NB4 (cell line): ENCODE measurements at places on chromosomes 12 and 14.

- peak; percentile 89 for DNase-seq
Measured at GRCh38 chr12:16347391-16348298, at the start of gene MGST1. TSS of gene MGST1 (plus strand) at chr12:16347645. CDS start at chr12:16354253, 6,608 bp downstream.

DNA sequence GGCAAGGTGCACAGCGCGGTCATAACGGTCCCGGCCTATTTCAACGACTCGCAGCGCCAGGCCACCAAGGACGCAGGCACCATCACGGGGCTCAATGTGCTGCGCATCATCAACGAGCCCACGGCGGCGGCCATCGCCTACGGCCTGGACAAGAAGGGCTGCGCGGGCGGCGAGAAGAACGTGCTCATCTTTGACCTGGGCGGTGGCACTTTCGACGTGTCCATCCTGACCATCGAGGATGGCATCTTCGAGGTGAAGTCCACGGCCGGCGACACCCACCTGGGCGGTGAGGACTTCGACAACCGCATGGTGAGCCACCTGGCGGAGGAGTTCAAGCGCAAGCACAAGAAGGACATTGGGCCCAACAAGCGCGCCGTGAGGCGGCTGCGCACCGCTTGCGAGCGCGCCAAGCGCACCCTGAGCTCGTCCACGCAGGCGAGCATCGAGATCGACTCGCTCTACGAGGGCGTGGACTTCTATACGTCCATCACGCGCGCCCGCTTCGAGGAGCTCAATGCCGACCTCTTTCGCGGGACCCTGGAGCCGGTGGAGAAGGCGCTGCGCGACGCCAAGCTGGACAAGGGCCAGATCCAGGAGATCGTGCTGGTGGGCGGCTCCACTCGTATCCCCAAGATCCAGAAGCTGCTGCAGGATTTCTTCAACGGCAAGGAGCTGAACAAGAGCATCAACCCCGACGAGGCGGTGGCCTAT, 875 bp downstream of the HSPA2 start:
- DNase-seq, result no peak

- no peak for DNase-seq
Measured at GRCh38 chr12:55698241-55698955, 9.3 kb downstream of the ITGA7 start.

GRCh38 chr14:88137327-88137726, 132.4 kb downstream of the GPR65 start:
- no peak for DNase-seq

DNA sequence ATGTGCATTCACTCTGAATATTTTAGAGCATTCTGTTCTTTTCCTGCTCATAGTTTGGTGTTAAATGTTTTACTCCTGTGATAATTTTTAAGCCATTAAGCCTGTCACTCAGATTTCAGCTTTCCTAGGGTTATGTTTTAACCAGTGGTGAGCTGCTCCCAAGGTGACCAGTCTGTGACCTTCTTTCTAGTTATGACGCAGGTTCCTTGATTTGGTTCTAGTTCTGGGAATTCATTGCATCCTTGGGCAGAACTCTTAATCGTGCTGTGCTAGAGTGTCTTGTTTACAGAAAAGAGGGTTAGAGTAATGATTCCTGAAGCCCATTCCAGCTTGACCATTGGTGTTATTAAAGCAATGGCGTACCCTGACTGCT, 2.2 kb downstream of the GABARAPL1 start:
- DNase-seq, result no peak

- DNase-seq, result no peak
Measured at GRCh38 chr12:81957631-81958030, 198.5 kb upstream of the PPFIA2 start.

GRCh38 chr14:58414845-58415244, 12.5 kb downstream of the TIMM9 start:
- no peak for DNase-seq

DNA sequence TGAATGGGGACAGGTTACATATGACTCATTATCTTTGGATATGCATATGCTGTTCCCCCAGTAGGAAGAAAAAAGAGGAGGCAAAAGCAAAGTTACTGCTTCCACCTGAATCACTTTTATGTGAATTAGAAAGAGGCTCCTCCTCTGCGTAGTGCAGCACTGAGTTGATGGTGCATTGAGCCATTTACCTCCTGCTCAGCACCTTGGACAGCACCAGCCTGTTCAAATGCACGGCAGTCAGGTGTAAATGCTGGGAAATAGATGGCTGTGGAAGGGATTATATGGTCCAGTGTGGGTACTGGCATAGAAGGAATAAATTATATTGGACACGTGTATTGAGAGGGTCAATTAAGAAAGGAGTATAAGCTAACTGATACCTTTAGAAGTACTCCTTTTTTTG, 541.9 kb upstream of the SEL1L start:
- peak; percentile 44 for DNase-seq

GRCh38 chr12:26197832-26198231, 2.5 kb downstream of the SSPN start:
- DNase-seq, result no peak

DNA sequence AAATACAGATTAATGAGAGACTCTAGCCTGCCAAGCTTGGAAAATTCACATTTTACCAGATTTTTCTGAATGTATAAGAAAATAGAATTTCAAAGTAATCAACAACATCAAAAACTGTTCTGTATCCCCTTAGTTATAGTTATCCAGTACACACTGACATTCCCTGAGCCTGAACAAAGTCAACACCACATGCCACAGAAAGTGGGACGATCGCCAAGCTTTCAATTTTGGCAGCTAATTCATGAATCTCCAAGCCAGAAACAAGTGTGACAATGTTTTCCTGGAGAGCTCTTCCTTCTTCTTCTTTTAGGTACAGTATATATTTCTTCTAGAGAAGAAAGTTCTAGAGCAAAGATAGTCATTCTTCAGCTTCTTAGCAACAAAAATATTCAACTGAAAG, 290.2 kb downstream of the PRKD1 start:
- DNase-seq, result no peak

- peak; percentile 30 for DNase-seq
Measured at GRCh38 chr14:74614508-74615495, 2.8 kb upstream of the LTBP2 start.

DNA sequence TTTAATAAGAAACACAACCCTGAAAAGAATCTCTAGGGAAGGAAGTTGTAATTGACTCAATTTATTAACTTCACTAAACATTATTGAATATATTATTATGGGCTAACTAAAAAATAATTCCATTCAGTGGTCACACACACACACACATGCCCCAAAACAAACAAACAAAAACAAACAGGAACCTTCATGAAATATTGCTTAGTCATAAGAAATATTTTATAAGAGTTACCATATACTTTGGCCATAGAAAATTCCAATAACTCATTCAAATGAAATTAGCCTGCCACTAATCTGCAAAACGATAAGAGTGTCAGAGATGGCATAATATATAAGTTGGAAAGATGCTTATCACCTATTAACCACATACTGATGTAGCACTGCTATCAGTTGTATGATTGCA, 268.4 kb upstream of the AMIGO2 start:
- no peak for DNase-seq

- no peak for DNase-seq
Measured at GRCh38 chr12:22313963-22314330, 20.6 kb downstream of the ST8SIA1 start.

DNA sequence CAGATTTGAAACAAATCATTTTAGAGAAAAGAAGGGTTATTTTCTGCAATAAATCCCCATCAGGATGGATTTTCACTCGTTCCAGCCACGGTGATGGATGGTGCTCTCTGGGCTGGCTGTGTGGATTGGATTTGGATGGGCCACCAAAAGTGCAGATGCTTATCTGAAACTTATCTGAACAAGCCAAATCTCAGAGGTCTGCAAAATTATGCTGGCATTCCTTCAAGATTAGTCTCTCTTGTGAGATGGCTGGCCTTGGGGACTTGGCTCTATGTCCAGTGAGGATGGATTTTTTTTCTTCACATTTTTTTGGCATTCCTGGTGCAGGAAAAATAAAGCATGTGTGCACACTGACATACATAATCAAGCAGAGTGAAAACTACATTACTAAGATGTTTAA, 341.9 kb downstream of the GXYLT1 start:
- no peak for DNase-seq

GRCh38 chr14:71713016-71713415, 219.2 kb upstream of the RGS6 start:
- DNase-seq, result no peak

GRCh38 chr14:103871596-103872480, 24.5 kb upstream of the PPP1R13B start:
- DNase-seq, result no peak

DNA sequence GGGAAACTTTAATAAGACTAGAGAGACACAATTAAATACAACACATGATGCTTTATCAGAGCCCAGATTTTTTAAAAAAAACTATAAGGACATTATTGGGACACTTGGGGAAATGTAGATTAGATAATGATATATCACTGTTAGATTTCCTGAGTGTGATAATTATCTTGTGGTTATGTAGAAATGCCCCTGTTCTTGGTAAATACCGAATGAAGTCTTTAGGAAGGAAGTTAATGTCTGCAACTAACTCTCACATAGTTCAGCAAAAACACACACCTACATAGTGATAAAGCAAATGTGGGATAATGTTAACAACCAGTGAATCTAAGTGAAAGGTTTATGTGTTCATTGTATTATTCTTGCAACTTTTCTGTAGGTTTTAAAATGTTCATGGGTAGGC, 14.6 kb upstream of the CACNB3 start:
- DNase-seq, result no peak

DNA sequence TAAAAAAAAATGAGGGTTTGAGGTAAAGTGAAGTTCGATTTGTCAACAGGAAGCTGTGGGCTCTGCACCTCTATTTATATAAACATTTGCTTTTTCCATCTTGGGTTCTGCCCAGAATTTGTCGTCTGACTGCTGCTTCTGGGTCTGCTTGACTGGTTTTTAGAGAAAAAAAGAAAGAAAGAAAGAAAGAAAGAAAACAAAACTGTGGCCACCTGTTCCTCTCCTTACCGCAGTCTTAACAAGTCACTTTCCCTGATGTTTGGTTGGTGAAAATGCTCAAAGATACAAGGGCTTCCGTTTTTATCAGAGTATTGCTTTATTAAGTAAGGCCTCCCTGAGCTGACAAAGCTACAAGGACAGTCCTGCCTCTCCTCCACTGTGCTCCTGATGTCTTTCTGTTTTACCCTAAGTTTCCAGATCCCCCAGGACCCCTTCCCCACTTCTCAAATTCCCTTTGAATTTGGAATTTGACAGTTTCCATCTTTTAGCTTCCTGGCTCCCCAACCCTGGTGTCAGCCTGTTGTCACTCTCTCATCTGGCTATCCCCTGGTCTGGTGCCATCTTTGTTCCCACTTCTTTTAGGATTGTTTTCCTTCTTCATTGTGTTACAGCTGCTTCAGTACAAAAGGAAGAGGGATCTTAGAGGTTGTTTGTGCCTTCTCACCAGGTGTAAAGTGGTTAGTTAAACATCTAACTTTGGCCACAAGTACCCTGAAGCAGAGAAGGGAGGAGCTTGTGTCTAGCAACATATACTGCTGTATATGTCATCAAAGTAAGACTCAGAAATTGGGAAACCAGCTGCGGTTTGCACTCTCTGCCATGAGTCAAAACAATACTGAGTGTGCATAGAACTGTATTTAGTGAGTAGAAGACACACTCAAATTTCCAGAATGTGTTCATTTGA, 18.0 kb downstream of the MFAP5 start:
- peak; percentile 44 for DNase-seq

GRCh38 chr14:51978681-51979085, 10.7 kb upstream of the RTRAF start:
- DNase-seq, result no peak

- no peak for DNase-seq
Measured at GRCh38 chr12:4908684-4909409, 858 bp upstream of the KCNA1 start.

- DNase-seq, result no peak
Measured at GRCh38 chr12:15001733-15002382, 29.0 kb downstream of the PDE6H start.

GRCh38 chr14:42141328-42141727, 534.7 kb downstream of the LRFN5 start:
- no peak for DNase-seq

DNA sequence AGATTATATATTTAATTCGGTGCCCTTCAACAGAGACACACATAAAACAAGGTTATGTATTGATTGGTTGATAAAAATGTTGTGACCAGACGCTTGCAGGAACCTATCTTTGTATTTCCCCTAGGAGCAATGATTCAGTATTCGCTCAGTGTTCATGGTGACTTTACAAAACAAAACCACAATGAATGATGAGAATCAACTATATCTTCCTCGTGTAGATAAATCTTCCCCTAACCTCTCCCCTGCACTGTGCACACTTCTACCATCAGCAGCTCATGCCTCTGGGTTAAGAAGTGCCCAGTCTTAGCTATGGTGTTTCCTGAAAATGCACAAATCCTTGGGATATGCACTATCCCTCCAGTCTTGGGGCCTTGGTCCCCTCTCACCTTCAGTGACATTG, 16.3 kb downstream of the RIN3 start:
- peak; percentile 73 for DNase-seq

DNA sequence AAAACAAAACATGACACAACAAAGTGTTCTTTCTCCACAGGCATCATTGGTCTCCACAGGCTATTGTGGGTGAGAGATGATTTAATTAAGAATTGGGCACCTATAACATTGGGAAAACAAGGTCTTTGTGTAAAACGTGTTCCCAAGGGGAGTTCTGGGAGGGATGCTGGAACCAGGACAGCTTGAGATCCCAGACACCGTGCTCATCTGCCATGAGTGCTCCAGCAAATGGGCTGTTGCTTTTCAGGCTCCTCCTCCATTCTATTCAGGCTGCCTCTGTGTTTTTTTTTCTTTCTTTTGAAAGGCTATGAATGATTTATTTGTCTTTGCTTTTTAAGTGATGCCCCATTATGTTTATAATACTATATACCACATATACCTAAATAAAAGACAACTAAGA, 122.4 kb downstream of the DACT1 start:
- DNase-seq, result no peak

DNA sequence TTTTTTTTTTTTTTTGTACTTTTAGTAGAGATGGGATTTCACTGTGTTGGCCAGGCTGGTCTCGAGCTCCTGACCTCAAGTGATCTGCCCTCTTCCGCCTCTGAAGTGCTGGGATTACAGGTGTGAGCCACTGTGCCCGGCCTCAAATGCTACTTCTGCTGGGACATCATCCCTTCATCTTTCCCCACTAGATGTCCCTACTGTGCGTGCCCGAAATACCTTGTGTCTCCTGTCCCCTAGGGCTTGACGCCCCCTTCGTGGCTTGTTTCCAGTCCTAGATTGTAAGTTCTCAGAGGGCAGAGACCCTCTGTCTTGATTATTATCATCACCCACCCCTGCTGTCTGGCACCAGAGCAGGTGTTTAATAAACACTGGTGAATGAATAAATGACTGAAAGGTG, 14.9 kb downstream of the CCDC63 start:
- DNase-seq, result no peak

- no peak for DNase-seq
Measured at GRCh38 chr14:99183716-99184115, 88.3 kb downstream of the BCL11B start.

GRCh38 chr12:62693376-62694050, 226.9 kb downstream of the MON2 start:
- DNase-seq, result no peak

GRCh38 chr12:101829639-101830366, 956 bp downstream of the GNPTAB start:
- peak; percentile 21 for DNase-seq

GRCh38 chr14:94945615-94946014, 175.7 kb upstream of the GSC start:
- no peak for DNase-seq
